ENCODE measurements at places on chromosomes 6 and 20.

GRCh38 chr6:144580771-144581170 lies 295.6 kb downstream of the UTRN start:
- ATAC-seq: no peak

DNA sequence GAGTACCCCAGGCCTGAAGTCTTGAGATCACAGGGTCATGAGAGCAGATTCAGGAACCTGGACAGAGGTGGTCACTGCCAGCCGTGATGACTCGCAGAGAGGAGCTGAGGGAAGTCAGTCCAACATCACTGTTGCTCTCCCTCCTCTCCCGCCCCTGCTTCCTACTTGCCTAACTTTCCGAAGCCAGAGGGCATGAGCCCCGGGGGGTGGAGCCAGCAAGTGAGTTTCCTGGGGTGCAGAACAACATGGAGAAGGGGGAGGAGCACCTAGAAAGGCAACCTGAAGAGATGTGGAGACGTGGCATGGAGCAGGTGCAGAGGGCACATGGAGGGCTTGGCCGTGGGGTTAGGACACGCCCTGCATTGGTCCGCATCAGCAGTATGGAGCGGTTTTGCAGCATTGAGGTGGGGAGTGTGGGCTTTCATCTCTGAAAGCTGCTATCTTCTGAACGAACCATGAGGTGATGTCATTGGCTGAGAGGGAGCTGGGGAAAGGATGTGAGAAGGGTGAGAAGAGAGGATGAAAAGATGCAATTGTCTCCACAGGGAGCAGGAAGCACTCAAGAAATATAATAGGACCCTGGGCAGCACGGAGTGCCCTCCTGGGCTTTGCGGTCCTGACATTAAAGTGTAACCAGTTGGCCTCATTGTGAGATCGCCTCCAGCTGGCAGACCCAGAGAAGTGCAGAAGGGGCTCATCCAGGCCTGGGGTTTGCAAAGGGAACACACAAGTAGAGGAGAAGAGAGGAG lies 25.0 kb downstream of the GDAP1L1 start:
- no peak for ATAC-seq

GRCh38 chr20:12660918-12661317 lies 347.9 kb upstream of the SPTLC3 start:
- no peak for ATAC-seq

DNA sequence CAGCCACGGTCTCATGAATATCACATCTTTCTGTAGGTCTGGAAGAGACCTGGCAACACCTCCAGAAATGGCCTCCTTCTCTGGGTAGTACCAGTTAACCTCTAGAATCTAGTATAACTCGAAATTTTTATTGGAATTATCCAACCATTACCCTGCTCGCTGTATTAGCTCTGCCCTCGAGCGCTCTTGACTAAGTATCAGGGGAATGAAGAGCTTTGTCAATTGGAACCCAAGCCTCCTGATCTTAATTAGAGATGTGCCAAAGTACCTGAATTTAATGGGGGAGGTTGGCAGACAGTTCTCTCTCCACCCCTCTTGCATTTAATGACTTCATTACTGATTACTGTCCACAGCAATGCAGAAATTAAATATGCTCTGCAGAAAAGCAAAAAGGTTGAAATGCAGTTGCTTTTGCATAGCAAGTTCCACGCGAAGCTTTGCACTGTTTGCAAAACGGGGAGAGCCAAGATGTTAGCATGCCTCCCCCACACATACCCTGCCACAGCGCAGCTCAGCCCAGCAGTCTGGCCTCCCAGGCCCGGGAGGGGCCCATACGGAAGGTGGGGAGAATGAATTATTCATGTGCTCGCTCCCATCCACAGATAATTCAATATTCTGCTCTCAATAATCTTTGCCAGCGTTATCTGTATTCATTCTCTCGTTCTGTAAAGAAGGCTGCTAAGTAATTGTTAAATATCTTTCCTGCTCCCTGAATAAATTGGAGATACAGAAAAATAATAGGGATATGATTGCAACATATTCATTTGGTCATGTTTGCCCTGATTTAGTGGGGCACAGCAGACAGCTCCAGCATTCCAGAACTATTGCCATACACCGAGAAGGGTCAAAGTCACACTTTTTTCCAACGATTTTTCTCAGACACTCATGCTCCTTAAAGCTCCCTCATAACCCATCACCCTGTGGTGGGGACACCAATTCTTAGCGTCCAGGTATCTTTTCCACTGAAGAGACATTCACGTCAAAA lies 305.8 kb downstream of the CDH26 start:
- ATAC-seq: no peak

GRCh38 chr6:38407192-38407591 lies 232.5 kb downstream of the BTBD9 start:
- no peak for ATAC-seq

- ATAC-seq: peak; percentile 32
Measured at GRCh38 chr6:45423111-45423823, 45.5 kb upstream of the SUPT3H start.

GRCh38 chr20:3719046-3719445 lies 6.6 kb upstream of the SIGLEC1 start:
- ATAC-seq: no peak

- no peak for ATAC-seq
Measured at GRCh38 chr20:22496817-22497216, 87.6 kb downstream of the FOXA2 start.

DNA sequence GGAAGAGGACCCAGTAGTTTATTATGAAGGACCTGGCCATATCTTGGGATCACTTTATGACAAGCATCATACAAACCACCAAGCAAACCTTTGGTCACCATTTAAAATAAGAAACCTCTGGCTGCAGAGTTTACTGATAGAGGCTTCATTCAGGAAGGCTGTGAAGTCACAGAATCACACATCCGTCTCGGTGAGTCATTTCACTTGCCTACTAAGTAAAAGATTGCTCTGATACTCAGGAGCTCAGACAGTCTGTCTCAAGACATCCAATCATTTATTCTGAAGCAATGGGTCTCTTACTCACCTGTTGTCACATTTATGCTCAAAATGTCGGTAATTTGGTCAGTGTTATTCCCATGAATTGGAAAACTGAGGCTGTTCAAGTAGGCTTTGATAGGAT lies 33.7 kb downstream of the ADGRF5 start:
- ATAC-seq: no peak

- no peak for ATAC-seq
Measured at GRCh38 chr20:3863317-3863716, 16.7 kb downstream of the MAVS start.

DNA sequence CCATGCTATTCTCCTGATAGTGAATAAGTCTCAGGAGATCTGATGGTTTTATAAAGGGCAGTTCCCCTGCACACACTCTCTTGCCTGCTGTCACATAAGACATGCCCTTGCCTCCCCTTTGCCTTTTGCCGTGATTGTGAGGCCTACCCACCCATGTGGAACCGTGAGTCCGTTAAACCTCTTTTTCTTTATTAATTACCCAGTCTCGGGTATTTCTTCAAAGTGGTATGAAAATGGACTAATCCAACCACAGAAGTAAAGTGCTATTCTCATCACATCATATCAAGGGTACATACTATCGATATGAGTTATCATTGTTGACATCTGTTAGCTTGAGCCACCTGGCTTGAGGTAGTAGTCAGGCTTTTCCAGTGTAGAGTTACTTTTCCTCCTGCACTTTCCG lies 2.3 kb downstream of the MANBAL start:
- no peak for ATAC-seq

DNA sequence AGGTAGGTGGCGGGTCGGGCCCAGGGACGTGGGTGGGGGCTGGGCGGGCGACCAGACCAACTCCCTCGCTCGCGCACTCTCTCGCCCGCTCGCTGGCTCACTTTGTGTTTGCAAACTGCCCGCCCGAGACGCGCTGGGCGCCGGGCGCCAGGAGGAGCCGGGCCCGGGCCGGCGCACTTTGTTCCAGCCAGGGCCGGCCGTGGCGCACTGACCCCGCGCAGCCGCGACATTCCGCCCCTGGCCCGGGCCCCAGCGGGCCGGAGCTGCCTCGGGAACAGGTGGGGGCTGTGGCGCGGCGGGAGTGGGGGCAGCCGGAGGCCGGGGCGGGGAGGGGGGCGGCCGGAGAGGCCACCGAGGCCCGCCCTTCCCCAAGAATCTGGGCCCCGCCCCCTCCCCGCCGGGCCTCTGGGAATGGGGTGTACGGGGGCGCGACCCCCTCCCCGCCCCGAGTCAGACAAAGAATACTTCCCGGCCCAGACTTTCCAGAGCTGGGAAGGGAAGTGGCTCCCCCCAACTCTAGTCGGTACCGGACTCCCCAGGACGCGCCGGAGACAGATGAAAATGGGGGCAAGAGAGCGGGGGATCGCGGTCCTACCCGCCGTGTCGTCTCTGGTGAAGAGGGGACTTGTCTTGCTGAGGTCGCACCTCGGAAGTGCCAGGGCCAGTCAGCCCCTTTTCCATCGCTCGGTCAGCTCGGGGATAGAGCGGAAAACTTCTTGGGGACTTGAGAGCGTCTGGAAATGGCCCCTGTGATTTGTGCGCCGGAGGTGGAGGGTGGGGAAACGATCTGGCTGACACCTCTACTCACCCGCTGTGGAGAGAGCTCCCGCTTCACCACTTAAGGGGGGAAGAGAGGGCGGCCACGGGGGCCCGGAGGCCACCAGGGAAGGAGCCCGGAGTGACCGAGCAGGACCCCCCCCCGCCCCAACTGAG lies 951 bp downstream of the FOXP4 start:
- ATAC-seq: peak; percentile 32

GRCh38 chr6:120304223-120304622 lies 954.7 kb upstream of the MAN1A1 start:
- no peak for ATAC-seq

DNA sequence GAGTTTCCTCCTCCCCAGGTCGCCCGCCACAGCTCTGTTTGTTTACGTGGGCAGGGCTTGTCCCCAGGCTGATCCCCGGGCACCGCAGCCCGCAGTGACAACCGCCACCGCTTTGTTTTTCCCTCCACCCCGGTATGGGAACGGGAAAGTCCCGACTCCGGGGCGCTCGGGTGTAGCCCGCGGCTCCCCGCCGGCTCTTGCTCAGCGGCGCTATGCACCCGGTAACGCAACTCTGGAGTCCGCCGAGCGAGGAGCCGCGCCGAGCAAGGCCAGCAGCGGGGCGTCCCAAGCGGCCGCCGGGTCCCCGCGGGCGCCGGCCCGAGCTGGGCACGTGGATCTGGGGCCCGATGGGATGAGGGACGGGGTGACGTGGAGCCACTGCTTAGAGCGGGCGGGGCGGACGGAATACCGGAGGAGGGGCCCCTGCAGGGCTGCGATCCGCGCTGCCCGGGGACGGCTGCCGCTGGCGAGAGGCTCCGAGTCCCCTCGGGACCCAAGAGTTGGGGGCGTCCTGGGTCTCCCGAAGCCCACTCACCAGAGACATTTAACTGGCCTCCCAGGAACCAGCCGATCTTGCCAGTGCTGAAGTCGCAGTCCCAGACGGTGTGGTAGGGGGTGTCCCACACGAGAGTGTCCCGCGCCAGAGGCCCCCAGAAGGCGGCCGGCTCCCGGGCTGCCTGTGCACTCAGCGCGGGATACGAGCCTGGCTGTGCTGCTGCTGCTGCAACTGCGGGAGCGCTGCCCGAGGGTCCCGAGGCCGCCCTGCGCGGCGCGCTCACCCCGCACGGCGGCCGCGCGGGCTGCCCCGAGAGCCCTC lies 497 bp downstream of the ACSS1 start:
- peak; percentile 72 for ATAC-seq

DNA sequence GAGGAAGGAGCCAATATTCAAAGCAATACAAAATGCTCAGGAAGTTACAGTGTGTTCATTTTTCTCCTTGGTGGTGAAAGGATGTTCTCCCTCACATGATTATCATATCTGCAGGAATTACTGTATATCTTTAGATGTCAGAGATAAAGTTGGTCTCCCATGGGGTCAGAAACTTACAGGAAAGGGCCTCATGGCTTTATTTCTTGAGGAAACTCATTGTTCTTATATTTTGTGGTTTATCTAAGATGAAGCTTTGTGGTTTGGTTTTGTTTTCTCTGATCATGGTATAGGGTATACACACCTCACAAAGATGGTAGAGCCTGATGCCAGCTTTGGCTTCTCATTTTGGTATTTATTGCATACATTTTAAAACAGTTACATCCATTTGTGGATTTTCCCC lies 100.5 kb upstream of the STXBP5 start:
- ATAC-seq: no peak

- ATAC-seq: no peak
Measured at GRCh38 chr6:166415306-166415705, 32.6 kb upstream of the MPC1 start.

GRCh38 chr20:24754691-24755090 lies 194.4 kb upstream of the CST7 start:
- ATAC-seq: no peak

DNA sequence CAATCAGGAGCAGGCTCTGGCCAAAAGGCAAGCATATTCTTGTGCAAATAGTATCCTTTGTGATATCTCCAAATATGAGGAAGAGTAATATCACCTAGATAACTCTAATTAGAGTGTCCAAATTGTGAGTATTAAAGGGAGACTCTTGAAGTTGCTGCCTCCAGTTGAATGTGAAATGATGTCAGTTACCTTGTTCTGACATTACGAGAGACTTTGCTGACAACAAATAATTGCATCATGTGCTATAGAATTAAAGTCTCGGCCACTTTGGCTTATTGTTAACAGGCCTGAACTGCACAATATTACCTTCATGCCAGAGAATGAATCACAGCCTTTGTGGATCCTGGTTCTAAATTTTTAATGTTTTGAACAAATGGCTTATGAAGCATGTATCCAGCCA lies 106.5 kb downstream of the AIG1 start:
- ATAC-seq: no peak

DNA sequence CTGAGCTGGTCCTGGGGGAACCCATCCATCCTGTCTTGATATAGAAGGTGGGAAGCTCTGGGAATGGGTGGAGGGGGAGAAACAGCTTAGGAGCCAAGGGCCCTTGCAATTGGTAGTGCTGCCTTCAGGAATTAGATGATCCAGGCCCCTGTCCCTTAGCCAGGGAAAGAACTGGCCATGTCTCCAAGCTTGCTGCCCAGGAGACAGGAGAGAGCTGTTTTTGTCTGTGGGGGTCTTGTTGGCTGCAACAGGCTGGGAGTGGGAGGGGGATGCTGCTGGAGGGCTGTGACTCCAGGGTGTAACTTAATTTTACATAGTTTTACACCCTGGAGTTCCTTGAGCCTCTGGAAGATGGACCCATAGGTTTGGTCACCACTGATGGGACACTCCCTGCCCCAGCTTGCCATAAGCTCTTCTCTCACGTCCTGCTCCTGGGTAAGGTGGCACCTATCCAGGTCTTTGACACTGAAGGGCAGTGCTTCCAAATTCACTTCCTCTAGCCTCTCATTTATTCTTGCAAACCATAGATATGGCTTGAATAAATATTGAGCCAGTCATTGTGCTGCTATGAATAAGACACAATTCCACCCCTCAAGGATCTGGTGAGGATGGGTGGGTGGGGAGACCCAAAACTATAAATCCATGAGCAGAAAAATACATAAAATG lies 16.8 kb downstream of the VEGFA start:
- ATAC-seq: no peak

GRCh38 chr20:61960836-61961235 lies 104.8 kb downstream of the TAF4 start:
- ATAC-seq: no peak

DNA sequence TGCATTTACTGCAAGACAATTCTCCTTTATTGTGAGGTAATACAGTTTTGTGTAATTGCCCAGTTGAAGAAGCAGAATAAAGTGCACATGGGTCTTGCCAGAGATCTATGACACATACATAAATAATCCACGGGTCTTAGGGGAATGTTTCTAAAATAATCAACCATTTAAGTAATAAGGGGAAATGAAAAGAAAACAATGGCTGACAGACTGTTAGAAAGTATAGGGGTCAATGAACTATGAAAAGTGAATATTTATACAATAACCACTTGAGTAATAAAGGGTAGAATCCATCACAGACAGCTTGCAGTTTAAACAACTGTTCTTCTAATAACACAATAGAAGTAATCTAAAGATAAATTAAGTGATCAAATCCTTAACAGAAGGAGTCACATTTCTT lies 477.2 kb downstream of the EYS start:
- ATAC-seq: no peak

- ATAC-seq: peak; percentile 87
Measured at GRCh38 chr6:28758046-28758817, 165.6 kb downstream of the TRIM27 start.
